ENCODE measurements at places on chromosomes 5 and 9.

- H3K27me3 ChIP-seq: no peaks in the 10 kb centered on the region
- no peak within 1 kb of the TSS for H3K4me3 ChIP-seq
- peaks cover 17% of the 10 kb centered on the region for H3K4me1 ChIP-seq
Measured at GRCh38 chr9:136764301-136764891, at the start of gene LCN15. TSS of gene LCN15 (minus strand) at chr9:136764518. CDS start at chr9:136764488, 30 bp downstream.

GRCh38 chr9:132430998-132431397 is 21.0 kb downstream of the CFAP77 start:
- no peaks in the 10 kb centered on the region for H3K4me1 ChIP-seq
- no peak for DNase-seq
- no peak overlapping the region for H3K27ac ChIP-seq
- no peak overlapping the region for H3K4me3 ChIP-seq
- H3K27me3 ChIP-seq: no peaks in the 10 kb centered on the region
- H3K36me3 ChIP-seq: no peaks in the 10 kb centered on the region

DNA sequence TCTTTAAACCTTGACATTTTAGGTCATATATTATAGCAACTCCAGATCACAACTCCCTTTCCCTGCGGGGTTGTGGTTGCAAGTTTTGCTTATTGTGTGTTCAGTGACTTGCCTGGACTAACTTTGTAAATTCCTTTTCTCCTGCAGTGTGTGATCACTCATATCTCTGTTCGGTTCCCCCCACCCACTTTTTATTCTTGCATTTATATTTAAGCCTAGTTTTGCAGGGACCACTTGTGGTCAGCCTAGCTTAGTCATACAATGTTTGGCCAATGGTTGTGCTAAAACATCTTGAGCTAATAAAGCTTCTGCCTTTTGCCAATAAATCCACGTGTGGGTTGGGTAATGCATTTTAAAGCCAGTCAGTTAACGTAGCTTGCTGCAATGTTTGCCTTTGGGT is 146.5 kb upstream of the IRX4 start:
- H3K27ac ChIP-seq: no peak overlapping the region
- no peaks in the 10 kb centered on the region for H3K36me3 ChIP-seq
- no peak overlapping the region for H3K4me3 ChIP-seq
- no peak for DNase-seq
- peaks cover 2% of the 10 kb centered on the region for H3K27me3 ChIP-seq

DNA sequence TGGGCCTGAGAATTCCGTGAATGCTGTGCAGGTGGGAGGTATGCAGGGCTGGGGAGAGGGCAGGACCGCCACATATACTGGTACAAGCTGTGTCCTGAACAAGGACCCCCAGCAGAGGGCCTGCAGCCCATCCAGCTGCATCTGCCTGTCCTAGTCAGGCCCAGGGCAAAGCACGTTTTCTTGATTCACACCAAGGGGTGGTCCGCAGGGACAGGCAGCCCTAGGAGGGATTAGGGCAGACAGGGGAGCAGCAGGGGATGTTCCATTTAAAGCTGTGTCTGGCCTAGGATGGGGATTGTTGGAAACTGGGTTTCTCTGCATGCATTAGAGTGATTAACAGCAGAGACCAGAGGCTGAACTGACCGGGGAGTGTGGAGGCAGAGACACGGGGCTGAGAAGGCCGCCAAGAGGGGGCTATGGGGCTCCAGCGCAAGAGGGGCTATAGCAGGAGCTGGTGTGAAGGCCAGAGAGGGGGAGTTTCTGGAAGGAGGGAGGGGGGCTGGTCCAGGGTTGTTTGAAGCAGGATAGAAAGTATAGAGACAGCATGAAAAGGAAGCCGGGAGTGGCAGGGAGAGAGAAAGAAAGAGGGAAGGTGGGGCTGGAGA is 2.7 kb downstream of the GRM6 start:
- no peaks in the 10 kb centered on the region for H3K27me3 ChIP-seq
- no peak overlapping the region for H3K27ac ChIP-seq
- H3K4me1 ChIP-seq: no peaks in the 10 kb centered on the region
- no peak overlapping the region for H3K4me3 ChIP-seq

- H3K4me3 ChIP-seq: no peak overlapping the region
- no peak for DNase-seq
- H3K4me1 ChIP-seq: no peaks in the 10 kb centered on the region
- H3K36me3 ChIP-seq: no peaks in the 10 kb centered on the region
Measured at GRCh38 chr9:109753308-109753707, 26.7 kb upstream of the PALM2AKAP2 start.

DNA sequence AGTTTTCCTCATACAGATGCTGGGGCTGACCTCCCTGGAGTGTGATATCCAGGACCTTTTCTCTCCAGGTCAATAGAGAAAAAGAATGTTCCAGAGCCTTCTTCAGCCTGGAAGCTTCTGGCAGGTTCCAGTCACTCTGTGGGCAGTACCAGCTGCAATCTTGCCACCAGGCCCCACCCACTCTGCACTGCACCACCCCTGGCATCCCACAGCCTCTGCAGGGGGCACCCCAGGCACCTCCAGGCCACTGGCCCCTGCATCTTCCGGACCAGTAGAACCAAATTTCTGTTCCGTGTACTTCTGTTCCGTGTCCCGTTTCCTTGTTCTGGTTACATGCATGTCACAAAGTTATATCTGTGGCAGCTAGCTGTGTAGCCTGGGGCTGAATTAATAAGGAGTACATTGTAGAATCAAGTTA is 83.3 kb upstream of the ZBTB43 start:
- H3K27me3 ChIP-seq: no peaks in the 10 kb centered on the region
- peaks cover 49% of the 10 kb centered on the region for H3K4me1 ChIP-seq
- DNase-seq: peak; percentile 50
- peak overlapping the region; percentile 96 for H3K27ac ChIP-seq

GRCh38 chr9:70382709-70383605 is 31.5 kb downstream of the KLF9 start:
- no peaks in the 10 kb centered on the region for H3K4me1 ChIP-seq
- no peak overlapping the region for H3K27ac ChIP-seq
- DNase-seq: no peak
- H3K4me3 ChIP-seq: no peak overlapping the region

- H3K27me3 ChIP-seq: no peaks in the 10 kb centered on the region
- H3K4me3 ChIP-seq: no peak overlapping the region
- H3K36me3 ChIP-seq: no peaks in the 10 kb centered on the region
Measured at GRCh38 chr5:51657340-51658240, 274.3 kb downstream of the ISL1 start.

DNA sequence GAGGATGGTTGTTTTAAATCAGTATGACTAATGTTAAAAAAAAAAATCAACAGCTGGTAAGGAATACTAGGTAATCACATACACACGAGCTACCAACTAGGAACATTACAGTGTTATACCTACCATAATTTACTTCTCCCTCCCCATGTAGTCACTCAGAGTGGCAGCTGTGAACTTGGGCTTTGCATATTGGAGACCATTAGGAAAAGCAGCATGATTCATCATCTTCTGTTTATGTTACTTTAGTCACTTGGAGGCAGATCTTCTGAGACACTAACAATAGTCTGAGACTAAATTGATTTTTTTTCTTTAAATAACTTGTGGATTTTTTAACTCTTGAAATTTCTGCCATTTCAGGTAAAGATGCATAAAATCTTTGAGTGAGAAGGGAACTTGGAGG is 141.5 kb upstream of the NR4A3 start:
- H3K4me1 ChIP-seq: no peaks in the 10 kb centered on the region
- H3K27me3 ChIP-seq: no peaks in the 10 kb centered on the region
- H3K36me3 ChIP-seq: no peaks in the 10 kb centered on the region
- no peak overlapping the region for H3K27ac ChIP-seq
- no peak overlapping the region for H3K4me3 ChIP-seq

GRCh38 chr9:77738932-77739331 is 90.8 kb upstream of the GNA14 start:
- DNase-seq: no peak
- no peak overlapping the region for H3K4me3 ChIP-seq
- no peaks in the 10 kb centered on the region for H3K4me1 ChIP-seq
- H3K36me3 ChIP-seq: no peaks in the 10 kb centered on the region
- no peak overlapping the region for H3K27ac ChIP-seq

GRCh38 chr5:162128117-162128516 is 60.5 kb downstream of the GABRG2 start:
- no peak for DNase-seq
- no peaks in the 10 kb centered on the region for H3K4me1 ChIP-seq
- no peaks in the 10 kb centered on the region for H3K27me3 ChIP-seq
- no peaks in the 10 kb centered on the region for H3K36me3 ChIP-seq
- H3K4me3 ChIP-seq: no peak overlapping the region

DNA sequence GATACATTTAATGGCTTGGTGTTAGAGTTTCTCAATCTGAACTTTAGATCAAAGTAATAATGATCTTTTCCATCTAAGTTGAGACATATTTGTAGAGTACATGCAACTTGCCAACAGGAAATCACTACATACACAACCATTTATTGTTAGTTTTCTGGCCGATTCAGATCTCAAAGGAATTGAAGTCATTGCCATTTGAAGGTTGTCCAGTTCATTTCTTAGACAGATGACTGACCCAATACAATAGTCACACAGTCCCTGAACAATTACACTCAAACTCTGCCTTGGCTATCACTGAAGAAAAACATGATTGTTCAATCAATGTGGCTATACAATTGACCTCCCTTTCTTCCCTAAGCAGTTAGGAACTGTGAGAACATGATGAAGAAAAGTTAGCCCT is 753.2 kb upstream of the RIOK2 start:
- H3K4me3 ChIP-seq: no peak overlapping the region
- H3K27ac ChIP-seq: no peak overlapping the region

GRCh38 chr5:53934151-53934820 is 373.8 kb downstream of the NDUFS4 start:
- no peaks in the 10 kb centered on the region for H3K36me3 ChIP-seq
- H3K27ac ChIP-seq: no peak overlapping the region
- no peak overlapping the region for H3K4me3 ChIP-seq
- no peaks in the 10 kb centered on the region for H3K27me3 ChIP-seq
- H3K4me1 ChIP-seq: no peaks in the 10 kb centered on the region
- no peak for DNase-seq
